ENCODE measurements at places on chromosomes 11 and 22.

DNA sequence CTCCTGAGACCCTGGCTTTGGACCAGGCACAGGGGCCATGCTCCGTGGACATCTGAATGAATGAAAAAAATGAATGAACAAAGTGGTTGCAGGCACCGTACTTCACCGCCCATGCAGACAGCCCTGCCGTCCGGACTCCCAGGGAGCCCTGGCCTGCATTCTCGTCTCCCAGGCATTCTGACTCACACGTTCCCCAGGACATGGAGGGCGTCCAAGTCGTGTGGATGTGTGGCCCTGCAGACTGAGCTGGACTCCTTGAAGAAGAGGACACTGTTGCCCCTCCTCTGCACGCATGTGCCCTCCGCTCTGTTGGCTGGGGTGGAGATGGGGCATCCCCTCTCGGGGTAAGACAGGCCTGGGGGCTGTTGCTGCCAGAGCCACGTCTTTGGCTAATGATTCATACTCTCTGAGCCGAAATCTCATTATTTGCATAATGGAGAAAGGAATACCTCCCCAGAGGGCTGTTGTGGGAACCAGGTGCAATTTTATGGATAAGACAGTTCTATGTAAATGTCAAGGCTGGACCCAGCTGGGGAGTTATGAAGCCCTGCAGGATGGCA lies 49.7 kb downstream of the RTL6 start:
- DNase-seq: no peak

DNA sequence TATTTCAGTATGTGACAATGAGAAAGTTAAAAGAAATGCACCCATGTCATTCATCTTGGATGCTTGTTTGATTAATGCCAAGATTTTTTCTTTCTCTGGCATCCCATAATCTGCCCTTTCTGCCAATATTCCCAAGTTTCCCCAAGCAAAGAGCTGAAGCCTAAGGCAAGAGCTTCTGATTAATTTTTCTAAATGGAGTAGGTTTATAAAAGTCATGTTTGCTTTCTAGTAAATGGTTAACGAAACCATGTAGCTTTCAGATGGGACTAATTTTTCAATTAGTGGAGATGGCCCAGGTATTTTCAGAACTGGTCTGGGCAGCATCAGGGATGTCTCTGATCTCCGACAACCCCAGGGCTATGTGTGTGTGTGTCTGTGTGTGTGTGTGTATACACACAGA lies 55.3 kb downstream of the LRRC4C start:
- DNase-seq: no peak

DNA sequence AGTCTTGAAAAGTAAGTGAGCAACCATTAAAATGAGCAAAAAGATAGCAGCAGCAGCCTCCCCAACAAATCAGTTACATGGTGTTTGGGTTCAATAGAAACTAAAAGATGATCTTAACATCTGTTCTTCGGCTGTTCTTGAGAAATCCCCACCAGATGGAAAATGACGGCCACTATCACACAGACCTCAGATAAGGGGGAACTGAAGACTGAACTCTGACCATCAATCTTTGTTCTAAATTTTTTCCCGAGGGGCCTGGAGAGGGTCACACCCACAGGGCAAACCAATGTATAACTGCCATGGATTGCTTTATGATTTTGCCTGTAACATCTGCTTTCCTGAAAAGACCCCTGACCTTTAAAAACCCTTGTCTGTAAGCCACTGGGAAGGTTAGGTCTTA lies 624.8 kb upstream of the KIRREL3 start:
- no peak for DNase-seq

- no peak for DNase-seq
Observed at GRCh38 chr22:19599626-19600243, 75.5 kb upstream of the CLDN5 start.

DNA sequence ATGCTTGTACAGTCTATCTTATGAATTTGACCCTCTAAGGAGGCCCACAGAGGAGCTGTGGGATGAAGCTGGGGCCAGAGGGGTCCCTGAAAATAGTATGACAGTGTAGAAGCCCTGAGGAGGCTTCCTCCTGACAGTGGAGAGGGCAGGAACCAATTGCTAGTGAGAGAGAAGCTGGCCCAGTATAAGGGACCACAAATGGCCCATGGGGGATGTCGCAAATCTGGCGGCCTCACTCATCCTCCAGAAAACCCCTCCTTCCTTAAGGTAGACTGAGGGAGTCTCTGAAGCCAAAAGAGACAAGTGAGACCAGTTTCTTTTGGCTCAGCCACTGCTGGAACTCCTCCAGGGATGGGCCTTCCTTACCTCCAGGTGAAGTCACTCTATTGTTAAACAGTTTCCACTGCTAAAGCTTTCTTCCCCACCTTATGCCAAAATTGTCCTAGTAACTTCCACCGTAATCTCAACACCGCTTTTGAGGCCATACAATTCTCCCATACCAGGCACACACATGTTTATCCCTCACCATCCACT lies 17.8 kb upstream of the CASTOR1 start:
- DNase-seq: no peak

DNA sequence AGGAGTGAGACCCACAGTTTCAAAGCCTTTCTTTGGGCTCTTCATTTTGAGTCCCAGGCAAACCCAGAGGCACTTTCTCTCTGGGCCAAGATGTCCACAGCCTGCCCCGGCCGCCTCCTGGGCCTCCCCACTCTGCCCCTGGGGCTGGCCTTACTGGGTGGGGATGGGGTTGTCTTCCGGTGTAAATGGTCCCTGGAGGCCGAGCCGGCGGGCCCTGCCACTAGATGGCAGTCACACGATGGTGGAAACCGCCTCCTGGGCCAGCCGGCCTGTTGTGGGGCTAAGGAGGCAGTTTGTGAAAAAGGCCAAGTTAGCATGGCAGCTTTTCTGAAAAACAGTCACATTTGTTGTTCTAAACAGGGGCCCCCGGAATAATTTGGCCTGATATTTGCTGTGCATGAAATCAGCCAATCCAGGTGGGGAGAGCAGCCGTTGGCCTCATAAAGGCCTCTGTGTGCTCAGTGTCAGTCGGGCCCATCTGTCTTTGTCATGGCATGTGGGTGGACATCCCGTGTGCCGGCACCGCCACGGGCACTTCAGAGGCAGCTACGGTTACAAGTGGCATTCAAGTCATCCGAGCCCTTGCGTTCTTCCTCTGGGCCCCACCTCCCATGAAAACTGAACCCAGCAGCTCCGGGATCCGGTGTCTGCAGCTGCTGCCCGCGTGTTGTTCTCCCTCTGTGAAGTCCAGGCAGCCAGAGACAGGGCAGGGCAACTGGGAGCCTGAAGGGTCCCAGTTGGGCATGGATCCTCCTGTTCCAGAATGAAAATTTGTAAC lies 6.5 kb downstream of the MRPL23 start:
- no peak for DNase-seq

GRCh38 chr22:29821291-29822016 lies 16.6 kb downstream of the ASCC2 start:
- DNase-seq: no peak

GRCh38 chr11:67644042-67644441 lies 4.5 kb upstream of the TBX10 start:
- DNase-seq: no peak

DNA sequence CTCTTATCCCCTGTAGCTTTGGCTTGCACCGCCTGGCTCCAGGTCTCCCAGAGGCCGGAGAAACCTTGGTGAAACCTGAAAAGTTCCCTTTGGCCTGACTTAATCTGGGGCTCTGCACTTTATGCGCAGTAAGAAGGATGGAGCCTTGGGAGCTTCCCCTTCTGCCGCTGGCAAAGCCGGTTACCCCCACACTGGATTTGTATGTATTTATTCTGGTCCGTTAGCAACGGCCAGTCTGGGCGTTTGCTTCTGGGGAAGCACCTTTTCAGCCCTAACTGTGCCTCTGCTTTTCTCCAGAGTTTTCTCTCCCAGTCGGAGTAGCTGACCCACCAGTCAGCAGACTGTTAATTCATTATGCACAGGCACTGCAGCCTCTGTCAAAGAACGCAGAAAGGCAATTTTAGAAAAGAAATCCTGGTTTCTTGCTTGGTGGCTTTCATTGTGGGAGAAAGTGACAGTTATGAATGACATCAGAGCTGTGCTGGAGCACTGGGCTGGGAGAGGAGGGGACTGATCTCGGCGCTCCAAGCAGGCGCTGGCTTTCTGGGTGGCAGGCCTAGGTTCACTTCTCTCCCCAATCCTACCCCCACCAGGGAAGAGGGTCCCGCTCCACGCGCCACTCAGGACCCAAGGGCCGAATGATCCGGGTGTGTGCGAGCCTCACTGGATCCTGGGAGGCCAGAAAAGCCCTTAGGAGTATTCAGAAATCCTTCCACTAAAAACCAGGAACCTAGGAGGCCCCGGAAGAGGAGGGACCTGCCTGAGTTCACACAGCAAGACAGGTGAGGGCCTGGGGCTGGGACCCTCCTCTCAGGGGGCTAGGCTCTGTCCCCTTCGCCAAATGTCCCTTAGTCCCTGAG lies 70.2 kb downstream of the RTL6 start:
- no peak for DNase-seq

GRCh38 chr11:120432056-120433018 lies 79.2 kb upstream of the GRIK4 start:
- no peak for DNase-seq

GRCh38 chr11:82989628-82990404 lies 81.9 kb downstream of the RAB30 start:
- no peak for DNase-seq

DNA sequence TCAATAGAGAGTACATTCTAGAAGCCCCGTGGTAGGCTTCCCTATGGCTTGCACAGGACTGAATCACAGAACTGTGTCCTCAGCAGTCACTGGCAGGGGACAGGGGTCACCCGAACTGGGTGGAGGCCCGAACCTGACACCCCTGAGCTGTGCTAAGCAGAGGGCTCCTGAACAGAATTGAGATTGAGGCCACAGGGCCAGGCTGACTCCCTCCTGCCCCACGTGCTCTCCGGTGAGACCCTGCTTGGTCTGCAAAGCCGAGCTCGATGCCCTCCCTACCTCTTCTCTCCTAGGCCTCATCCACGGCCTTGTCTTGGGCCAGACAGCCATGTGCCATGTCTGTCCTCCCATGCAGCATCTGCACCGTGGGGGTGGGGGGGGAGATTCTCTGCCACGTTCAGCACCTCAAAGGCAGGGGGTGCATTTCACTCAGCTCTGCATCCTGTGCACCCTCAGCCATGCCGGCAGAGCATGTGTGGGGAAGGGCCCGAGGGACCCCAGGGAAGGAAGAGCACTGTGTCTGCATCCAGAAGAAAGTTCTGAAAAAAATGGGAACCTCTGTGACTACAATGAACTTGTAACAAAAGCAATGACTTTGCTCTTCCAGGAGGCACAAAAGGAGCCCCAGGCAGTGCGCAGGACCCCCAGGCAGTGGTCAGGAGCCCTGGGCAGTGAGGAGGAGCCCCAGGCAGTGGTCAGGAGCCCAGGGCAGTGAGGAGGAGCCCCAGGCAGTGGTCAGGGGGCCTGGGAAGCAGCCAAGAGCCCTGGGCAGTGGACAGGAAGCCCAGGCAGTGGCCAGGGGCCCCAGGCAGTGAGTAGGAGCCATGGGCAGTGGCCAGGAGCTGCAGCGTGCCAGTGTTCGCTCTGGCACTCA lies 76.7 kb upstream of the SEPTIN5 start:
- no peak for DNase-seq

DNA sequence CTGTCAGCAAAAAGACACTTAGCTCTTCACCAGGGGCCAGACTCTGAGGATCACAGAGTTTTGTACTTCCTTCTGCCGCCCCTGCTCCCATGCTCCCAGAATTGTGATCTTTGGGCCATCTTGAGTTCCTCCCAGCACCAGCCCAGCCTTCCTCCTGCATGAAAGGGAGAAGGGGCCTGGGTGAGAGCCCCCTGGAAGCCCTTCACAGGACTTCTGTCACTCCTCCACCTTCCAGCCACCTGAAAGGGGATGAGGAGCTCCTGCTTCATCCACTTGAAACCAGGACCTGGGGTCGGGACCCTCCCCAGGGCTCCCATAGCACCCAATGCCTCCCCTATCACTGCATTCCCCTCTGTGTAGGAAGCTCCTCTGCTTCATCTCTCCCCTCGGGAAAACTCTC lies 174.2 kb downstream of the BUD13 start:
- no peak for DNase-seq

DNA sequence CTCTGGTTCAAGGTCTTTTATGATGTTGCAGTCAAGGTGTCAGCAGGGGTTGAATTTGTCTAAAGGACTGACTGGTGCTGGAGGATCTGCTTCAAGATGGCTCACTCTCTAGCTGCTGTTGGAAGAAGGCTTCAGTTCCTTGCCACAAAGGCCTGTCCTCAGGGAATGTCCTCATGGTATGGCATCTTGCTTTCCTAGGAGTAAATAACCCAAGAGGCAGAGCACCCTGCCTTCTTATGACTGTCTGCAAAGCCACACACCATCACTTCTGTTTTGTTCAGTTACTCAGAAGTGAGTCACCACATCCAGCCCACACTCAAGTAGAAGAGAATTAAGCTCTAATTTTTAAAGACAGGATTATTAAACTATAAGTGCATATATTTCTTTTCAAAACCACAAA lies 45.2 kb downstream of the PLAAT5 start:
- no peak for DNase-seq

DNA sequence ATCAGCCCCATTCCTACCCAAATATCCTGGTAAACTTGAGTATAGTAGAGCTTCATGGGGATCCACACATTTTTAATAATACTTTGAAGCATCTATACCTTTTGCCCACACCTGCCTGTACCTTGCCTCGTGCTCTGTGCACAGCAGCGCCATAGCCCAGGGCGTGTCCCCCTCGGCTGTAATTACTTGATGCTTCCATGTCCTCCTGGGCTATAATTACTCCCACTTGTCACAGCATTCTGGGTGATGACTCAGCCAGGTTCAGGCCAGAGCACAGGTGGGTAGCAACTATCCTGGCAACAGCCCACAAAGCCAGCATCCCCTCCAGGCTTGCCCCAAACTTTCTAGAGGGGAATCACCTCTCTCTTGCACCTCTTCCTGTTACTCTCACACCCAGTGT lies 23.7 kb upstream of the SLC36A4 start:
- no peak for DNase-seq

DNA sequence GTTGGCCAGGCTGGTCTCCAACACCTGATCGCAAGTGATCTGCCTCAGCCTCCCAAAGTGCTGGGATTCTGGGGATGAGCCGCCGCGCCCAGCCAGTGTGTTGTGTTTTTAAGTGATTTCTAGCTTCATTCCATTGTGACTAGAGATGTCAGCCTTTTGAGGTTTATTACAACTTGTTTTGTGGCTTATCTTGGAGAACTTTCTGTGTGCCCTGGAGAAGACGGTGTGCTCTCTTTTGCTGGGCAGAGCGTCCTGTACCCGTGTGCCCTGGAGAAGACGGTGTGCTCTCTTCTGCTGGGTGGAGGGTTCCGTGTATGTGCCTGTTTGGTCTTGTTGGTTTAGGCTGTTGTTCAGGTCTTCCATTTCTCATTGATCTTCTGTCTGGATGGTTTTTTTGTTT lies 12.5 kb downstream of the SELENOO start:
- no peak for DNase-seq

- DNase-seq: no peak
Observed at GRCh38 chr11:83728281-83728680, 442.1 kb upstream of the CCDC90B start.

DNA sequence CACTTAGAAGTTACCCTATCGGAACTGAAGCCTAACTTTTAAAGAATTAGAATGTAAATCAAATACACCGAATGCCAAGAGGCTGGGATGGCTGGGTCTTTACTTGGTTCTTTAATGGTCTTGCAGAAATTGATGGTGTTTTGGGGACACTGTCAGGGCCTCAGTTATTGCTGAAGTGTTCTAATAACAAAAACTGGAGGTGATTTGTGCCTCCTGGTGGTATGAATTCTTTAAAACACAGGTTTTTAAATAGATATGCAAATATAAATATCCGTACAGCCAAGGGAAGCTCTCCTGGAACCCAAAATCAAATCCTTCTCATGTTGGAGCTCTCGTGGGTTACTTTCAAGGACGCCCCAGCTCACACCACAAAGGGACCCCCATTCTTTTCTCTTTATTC lies 19.3 kb upstream of the TMPRSS5 start:
- DNase-seq: no peak
